Prostate gland (tissue), 2 donors: ENCODE measurements at places on chromosomes 12 and 14.
A peak's percentile ranks its signal among the peaks of the same experiment; 100 is the strongest.

DNA sequence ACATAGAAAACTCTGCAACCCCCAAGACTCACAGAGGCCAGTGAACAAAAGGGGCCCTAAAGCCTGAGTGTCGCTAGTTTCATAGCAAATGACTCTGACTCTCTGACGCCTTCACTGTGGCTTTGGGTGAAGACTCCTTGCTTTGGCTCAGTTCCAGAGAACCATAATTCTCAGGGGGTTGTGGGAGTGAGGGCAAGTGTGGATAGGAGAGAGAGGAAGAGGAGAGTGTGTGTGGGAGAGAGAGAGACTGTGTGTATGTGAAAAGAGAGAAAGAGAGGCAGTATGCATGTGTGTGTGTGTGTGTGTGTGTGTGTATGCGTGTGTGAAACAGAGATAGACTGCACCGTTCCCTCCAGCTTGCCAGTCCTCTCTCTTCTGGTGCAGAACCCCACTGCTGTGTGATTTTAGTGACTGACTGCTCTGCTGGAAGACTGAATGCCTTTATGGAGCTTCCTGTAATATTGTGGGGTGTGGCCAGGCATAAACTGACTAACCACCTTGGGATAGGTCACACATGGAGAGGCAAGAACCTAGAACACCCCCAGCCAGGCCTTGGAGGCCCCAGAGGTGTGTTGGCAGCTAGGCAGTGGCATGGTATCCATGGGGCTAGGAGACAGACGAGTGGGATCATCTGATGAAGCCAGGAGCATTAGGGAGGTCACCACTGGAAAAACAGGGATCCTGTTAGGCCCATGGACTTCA is 45.9 kb upstream of the STXBP6 start:
- H3K36me3 ChIP-seq, result no peaks in the 10 kb centered on the region
- no peak overlapping the region for H3K27ac ChIP-seq
- no peak for DNase-seq
- H3K4me3 ChIP-seq, result no peak overlapping the region
- H3K4me1 ChIP-seq, result no peaks in the 10 kb centered on the region

DNA sequence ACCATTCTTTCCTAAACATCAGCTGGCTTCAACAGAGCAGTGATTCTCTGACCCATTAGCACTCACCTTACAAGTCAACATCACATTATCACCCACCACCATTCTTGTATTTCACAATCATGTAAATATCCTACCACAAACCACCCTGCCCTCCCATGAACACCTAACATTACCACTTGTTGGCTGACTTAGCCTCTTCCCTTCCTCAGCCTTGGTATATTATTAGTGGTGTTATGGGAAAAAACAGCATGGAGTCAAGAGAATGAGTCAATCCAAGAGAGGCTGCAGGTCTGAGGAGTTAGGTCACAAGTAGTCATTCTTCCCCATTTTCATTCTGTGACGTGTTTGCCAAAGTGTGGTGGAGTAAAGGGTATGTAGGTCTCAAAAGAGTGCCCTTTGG is 22.3 kb upstream of the MGP start:
- H3K27ac ChIP-seq, result no peak overlapping the region
- DNase-seq, result no peak
- H3K36me3 ChIP-seq, result no peaks in the 10 kb centered on the region
- no peaks in the 10 kb centered on the region for H3K4me1 ChIP-seq
- H3K27me3 ChIP-seq, result no peaks in the 10 kb centered on the region

DNA sequence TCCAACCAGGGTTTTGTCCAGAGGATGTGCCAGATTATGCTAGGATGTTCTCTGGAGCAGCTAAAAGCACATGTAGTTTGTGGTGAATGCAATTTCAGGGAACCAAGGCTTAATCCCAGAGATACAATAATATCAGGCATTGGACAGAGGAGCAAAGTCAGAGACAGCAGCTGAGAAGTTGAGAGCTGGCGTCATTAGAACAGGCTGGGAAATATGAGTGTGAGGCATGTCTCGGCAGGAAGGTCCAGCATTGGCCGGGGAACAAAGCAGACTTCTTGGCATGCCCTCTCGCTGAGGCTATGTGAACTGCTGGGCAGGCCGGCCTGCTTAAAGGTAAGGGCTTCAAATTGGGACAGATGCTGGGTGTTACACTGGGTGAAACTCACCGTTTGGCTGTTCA is 125.4 kb downstream of the CAND1 start:
- no peak overlapping the region for H3K4me3 ChIP-seq
- H3K36me3 ChIP-seq, result no peaks in the 10 kb centered on the region
- H3K27ac ChIP-seq, result peak overlapping the region; percentile 41
- H3K4me1 ChIP-seq, result no peaks in the 10 kb centered on the region
- DNase-seq, result peak; percentile 85

GRCh38 chr12:70719672-70720420 is 82.6 kb upstream of the PTPRB start:
- no peaks in the 10 kb centered on the region for H3K27me3 ChIP-seq
- no peaks in the 10 kb centered on the region for H3K4me1 ChIP-seq
- H3K4me3 ChIP-seq, result no peak overlapping the region
- no peaks in the 10 kb centered on the region for H3K36me3 ChIP-seq

GRCh38 chr12:44375694-44376093 is 500.4 kb downstream of the NELL2 start:
- H3K27me3 ChIP-seq, result no peaks in the 10 kb centered on the region
- no peak for DNase-seq
- no peaks in the 10 kb centered on the region for H3K4me1 ChIP-seq

- peaks cover 18% of the 10 kb centered on the region for H3K4me1 ChIP-seq
- H3K27me3 ChIP-seq, result no peaks in the 10 kb centered on the region
- peak overlapping the region; percentile 53 for H3K27ac ChIP-seq
- peak; percentile 38 for DNase-seq
These were observed 11.1 kb upstream of the LGALS3 start for GRCh38 chr14:55117803-55118441.

GRCh38 chr14:24674204-24674970 is 40.4 kb upstream of the GZMB start:
- no peaks in the 10 kb centered on the region for H3K36me3 ChIP-seq
- no peak for DNase-seq
- H3K4me1 ChIP-seq, result no peaks in the 10 kb centered on the region
- H3K27me3 ChIP-seq, result no peaks in the 10 kb centered on the region
